Choroid plexus epithelial cell (primary cell): ENCODE measurements at places on chromosomes 13 and 19.

DNA sequence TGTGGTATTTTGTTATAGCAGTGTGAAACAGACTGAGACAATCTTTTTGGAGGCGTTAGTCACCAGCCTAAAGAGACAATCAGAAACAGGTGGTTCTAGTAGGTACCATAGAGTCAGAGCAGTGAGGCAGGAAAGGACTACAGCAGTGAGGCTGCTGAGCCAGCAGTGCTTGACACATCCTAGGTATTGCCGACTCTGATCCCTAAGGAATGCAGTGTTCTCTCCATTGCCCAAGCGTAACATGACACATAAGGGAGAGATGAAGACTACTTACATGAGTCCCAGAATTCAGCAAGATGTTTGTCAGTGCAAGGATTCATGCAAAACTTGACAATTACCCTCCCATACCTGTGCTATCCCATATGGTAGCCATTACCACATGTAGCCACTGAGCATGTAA lies 62.4 kb upstream of the XPO4 start:
- peak; percentile 24 for DNase-seq

GRCh38 chr13:70172946-70173597 lies 64.8 kb upstream of the KLHL1 start:
- peak; percentile 1 for DNase-seq

DNA sequence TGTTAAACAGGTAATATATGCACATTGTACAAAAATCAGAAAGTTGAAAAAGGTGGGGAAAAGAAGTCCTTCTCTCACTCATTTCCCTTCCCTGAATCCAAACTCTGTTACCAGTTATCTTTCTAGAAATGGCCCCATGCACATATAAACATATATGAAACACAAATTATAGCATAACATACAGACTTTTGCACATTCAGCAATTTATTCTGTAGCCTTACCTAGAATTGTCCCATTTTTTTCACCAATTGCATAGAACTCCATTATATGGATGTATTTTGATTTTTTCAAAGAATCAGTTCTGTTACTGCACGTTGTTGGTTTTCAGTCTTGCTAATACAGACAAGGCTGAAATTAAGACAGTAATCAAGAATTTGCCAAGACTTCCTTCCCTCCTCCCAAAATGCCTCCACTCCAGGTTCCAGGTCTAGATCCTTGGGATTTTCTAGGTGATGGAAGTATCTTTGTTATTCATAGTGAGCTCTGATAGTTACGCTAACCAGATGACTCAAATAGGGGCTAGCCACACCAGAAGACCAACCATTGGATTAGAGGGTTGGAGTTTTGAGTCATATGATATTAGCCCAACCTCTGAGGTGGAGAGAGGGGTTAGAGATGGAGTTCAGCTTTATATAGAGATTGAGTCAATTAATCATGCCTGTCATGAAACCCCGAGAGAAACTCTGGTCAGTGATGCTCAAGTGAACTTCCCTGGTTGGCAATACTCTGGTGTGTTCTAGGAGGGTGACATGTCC lies 30.7 kb downstream of the GPR180 start:
- DNase-seq, result no peak

- DNase-seq, result no peak
Measured at GRCh38 chr13:36862002-36862685, 43.1 kb downstream of the RFXAP start.

GRCh38 chr13:99293178-99293577 lies 14.0 kb downstream of the GPR183 start:
- DNase-seq, result no peak

DNA sequence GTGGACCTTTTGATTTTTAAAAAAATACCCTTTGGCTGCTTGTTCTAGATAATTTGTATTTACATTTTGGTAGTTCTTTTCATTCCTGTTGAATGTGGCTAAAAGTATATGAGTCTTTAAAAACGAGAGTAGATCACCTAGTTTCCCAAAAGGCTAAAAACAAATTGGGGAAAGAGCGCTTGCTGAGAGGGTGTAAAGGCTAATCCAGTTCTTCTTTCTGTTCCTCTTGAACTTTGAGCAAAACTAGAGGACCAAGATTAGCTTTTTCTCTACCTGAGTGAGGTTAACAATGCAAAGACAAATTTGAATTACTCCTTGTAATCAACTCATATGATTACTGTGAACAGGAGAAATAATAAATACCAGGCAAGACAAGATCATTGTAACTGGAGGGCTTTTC lies 2513.2 kb downstream of the PCDH9 start:
- DNase-seq, result no peak

DNA sequence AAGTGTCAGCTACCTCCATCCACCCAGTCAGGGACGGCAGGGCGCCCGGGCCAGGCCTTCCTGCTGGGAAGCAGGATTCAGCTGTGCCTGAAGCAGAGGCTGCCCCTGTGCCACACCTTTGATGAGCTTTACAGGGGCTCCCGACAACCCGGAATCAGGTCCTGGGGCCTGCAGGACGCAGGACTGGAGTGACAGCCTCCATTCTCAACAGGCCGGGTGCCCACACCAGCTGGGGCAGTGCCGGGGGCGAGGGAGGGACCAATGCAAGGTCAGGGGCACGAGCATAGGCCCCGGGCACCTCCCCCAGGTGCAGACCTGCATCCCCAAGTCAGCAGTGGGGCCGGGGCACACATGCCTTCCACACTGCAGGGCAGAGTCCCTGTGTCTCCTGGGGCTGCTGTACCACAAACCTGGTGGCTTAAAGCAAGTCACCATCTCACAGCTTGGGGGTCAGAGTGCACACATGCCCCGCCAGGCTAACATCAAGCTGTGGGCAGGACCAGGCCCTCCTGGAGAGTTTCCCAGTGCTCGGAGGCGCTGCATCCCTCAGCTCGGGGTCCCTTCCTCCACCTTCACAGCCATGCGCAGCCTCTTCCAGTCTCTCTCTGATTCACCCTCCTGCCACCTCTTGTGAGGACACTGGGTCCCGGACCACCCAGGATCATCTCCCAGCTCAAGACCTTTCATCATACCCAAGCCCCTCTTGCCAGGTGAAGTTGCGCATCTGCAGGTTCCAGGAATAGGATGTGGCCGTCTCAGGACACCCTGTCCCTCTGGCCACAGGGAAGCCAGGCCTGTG lies 13.4 kb downstream of the UBXN6 start:
- no peak for DNase-seq

- peak; percentile 43 for DNase-seq
Measured at GRCh38 chr19:31348481-31349159, 616 bp downstream of the TSHZ3 start.

- no peak for DNase-seq
Measured at GRCh38 chr13:49645451-49645850, 17.1 kb downstream of the ARL11 start.

- DNase-seq, result peak; percentile 85
Measured at GRCh38 chr13:98327371-98328270, 150.6 kb upstream of the RNF113B start.

- no peak for DNase-seq
Measured at GRCh38 chr13:32021785-32022184, 9.8 kb upstream of the FRY start.

- peak; percentile 66 for DNase-seq
Measured at GRCh38 chr13:30615866-30616541, 1.7 kb upstream of the USPL1 start.

DNA sequence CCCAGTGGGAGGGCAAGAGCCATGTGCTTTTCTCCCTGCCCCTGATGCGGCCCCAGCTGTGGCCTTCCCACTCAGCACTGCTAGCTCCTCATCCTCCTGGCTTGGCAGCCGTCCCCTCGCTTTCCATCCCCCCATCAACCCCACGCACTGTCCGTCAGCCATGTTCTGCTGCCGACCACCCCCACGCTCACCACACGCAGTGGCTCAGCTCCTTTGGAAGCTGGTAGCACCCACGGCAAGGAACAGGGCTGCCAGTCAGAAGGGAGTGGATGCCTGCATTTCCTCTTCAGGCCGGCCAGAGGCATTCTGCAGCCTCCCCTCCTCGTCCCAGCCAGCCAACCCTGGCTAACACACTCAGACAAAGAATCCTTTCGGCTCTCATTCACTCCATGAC lies 6.3 kb downstream of the CALM3 start:
- DNase-seq, result no peak

DNA sequence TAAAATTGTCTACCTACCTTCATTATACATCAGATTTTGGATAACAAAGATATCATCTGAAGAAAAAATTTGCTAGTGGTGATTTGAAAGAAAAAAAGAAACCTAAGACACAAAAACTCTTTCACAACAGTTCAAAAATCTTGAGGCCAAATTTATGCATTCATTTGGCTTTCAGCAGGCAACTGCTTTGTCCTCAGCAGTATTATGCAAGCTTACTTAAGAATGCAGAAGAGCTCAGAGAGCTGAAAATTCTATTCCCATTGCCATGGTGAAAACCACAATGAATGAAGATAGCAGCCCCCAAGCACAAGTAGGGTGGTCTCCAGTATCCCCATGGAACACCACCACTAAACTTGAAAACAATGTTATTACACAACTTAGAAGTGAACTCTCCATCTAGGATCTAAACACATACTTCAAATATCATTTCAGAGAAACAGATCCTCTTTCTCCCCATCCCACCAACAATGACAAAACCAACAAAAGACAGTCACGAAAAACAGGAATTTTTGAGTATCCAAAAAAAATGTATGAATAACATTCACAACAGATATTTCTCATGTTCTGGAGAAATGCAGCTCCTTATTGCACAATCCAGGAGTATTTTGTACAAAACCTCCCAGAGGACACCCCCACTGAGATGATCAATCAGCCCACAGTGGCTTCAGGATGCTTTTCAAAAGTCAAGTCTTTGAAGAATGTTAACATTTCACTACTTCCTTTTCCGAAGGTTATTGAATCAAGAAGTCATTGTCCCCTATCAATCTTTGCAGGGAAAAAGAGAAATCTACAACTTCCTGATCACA lies 192.7 kb downstream of the LHFPL6 start:
- peak; percentile 93 for DNase-seq

DNA sequence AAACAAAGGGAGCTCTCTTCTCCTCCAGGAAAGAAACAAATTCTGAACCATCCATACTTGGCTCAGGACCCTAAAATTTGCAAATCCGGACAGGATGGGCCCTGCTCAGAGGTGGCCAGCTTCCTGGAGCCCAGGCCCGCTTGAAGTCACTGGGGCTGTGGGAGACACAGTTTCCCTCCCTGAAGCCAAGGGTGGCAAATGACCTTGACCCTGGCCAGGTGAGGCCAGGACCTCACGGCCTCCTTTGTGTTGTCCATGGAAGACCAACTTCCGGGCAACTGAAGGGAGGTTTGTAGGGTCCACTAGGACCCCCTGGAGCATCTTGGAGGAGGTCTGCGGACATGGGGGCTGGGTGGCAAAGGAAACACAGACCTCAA lies 5.5 kb downstream of the NANOS3 start:
- DNase-seq, result no peak

GRCh38 chr19:46661735-46662592 lies 982 bp upstream of the DACT3 start:
- DNase-seq, result peak; percentile 96

DNA sequence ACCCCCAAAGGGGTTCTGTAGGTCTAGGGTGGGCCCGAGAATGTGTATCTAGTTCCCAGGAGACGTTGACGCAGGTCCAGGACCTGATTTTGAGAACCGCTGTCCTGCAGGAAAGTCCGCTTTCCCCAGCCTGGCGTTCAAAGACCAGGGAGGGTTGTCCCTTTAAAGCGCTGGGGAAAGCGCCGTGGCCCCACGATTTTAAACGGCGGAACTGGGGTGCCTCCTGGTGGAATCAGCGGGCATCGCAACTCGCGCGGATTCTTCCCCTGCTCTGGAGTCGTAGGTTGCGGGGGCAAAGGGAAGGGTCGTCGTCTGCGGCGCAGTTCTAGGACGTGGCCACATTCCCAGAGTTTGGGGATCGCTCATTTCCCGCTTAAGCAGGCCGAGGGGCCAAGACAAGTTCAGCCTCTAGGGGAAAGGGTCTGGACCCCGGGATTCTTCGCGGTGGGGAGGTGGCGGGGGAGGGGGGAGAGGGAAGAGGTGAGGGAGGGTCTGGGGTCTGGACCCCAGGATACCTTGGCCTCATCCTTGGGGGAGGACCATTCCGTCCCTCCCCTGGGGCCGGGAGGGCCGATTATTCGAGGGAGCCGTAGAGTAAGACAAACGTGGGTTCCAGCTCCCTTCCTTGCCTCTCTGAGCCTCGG lies 7.7 kb downstream of the PNMA8B start:
- peak; percentile 71 for DNase-seq

DNA sequence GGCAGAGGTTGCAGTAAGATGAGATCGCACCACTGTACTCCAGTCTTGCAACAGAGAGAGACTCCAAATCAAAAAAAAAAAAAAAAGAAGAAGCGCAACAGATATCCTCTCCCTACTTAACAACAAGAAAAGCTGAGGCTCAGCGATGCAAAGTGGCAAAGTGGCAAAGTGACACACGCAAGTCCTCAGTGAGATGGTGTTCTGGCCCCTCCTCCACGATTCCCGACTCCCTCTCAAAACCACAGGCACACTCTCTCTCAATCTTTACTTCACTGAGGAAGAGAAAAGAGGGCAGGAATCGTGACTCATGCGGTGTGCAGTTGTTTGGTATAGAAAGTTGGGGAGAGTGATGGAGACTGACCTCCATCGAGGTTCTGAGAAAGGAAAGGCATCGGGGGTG lies 12.6 kb downstream of the FFAR2 start:
- DNase-seq, result no peak

GRCh38 chr13:90305796-90306195 lies 1041.7 kb upstream of the MIR17HG start:
- no peak for DNase-seq

GRCh38 chr13:48431431-48431830 lies 18.5 kb upstream of the LPAR6 start:
- DNase-seq, result peak; percentile 63

GRCh38 chr13:47188802-47189201 lies 291.9 kb upstream of the HTR2A start:
- DNase-seq, result no peak

GRCh38 chr13:43515531-43515930 lies 271.2 kb downstream of the ENOX1 start:
- no peak for DNase-seq

DNA sequence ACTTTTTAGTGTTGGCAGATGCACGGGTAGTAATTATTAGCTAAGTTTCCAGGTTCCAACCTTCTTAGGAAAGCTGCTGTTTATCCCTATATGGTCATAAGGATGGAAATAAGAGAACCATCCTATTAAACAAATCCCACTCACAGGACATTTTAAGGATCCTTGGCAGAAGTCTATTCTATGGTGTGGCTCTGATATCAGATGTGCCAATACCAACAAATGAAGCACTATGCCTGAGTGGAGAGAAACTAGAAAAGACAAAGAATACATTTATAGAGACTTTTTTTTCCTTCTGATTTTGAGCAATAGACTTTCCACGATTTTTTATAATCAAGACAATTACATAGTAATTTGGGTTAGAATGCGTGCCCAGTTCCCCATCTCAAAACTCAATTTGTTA lies 12.6 kb downstream of the PCDH17 start:
- DNase-seq, result no peak

GRCh38 chr19:39496063-39496462 lies 2.7 kb upstream of the DLL3 start:
- DNase-seq, result no peak

GRCh38 chr13:97574926-97575325 lies 141.0 kb downstream of the RAP2A start:
- peak; percentile 80 for DNase-seq

DNA sequence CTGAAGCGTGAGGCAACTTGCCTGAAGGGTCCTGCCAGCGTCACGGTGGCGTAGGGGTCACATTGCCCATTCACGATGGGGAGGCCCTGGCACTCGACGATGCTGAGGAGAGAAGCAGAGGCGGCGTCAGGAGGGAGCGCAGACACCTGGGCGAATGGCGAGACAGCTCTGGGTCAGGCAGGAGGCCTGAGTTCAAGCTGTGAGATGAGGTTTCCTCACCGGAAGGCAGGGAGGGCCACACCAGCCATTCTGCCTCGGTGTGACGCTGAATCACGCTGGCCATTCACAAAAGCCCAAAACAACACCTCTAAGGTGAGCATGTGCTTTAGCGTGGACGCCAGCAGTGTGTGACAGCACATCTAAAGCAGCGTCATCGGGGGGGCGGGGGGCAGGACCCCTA lies 54.0 kb upstream of the C13orf46 start:
- no peak for DNase-seq
